Lung (tissue), 17 donors: ENCODE measurements at places on chromosomes 12 and 14. TPM values are rescaled to one million over a fixed set of nuclear protein-coding genes. Genes with fewer than 3 reads are reported as not detected.

The RD3L gene
- total RNA-seq: not detected

The SLC4A8 gene
- 4.8 TPM for total RNA-seq

The KLRD1 gene
- total RNA-seq: 5.2 TPM

The LUM gene
- 593 TPM for total RNA-seq

The KLRC2 gene
- total RNA-seq: not detected

The ESRRB gene
- total RNA-seq: 0.26 TPM

The MFAP5 gene
- 10.0 TPM for total RNA-seq

The MYH6 gene
- total RNA-seq: 7.1 TPM
